ENCODE measurements at places on chromosomes 13 and 19.

GRCh38 chr13:65592731-65593130 is 1637.4 kb downstream of the PCDH9 start:
- DNase-seq, result no peak

GRCh38 chr13:83150616-83151307 is 731.5 kb downstream of the SLITRK1 start:
- DNase-seq, result no peak

GRCh38 chr13:106628936-106629659 is 61.2 kb upstream of the ARGLU1 start:
- no peak for DNase-seq

GRCh38 chr19:6773323-6773931 is 919 bp downstream of the VAV1 start:
- peak; percentile 44 for DNase-seq

- DNase-seq, result no peak
These were observed 37.9 kb downstream of the PCDH8 start for GRCh38 chr13:52810526-52810925.

GRCh38 chr19:49335071-49335783 is at the start of gene CD37:
TSS of gene CD37 (plus strand) at chr19:49335406. CDS start at chr19:49335541, 135 bp downstream.
- no peak for DNase-seq

DNA sequence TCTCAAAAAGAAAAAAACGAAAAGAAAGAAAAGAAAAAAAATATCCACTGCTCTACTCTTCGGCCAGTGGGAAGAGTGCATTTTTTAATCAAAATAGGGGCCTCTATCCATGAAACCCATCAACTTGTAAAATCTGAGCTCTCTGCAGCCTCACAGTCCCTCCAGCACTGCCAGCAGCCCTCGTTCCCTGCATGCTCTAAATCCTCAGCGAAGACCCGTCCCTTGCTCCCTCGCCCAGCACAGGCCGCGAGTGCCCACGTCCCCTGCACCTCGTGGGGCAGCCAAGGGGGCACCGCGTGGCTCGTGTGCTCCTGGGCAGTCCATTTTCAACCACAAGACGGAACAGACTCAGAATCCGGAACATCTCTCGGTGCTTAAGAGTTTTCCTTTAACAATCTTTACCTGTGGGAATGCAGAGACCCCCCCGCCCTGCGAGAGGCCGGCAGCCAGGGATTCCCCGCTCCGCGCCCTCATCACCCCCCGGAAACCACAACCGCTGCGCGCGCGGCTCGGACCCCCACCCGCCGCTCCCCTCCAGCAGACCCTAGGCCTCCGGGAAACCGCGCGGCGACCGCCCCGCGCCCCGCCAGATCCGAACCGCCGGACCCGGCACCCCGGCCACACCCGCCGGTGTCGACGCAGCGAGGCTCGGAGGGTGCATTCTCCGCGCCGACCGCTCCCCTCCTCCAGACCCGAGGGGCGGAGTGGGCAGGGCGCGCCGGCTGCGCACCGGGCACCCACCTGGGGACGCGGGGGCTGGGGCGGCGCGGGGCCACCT is 638 bp downstream of the ANKRD27 start:
- DNase-seq, result no peak

DNA sequence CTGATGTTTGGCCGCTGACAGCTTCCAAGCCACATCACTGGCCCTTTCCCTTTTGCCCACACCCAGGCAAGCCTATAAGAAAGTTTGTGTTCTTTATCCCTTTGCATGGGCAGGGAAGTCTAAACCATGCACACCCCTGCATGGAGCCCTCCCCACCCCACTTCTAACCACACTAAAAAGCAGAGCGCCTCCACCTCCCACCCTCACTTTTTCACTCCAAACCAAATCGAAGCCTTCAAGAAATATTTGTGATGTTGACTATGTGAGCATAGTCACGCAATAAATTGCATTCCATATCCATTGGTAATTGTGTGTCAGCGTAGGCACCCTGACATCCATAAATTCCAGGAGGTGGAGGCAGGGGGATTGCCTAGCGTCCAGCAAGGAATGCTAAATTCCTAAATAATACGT is 104.4 kb upstream of the LSM14A start:
- no peak for DNase-seq

DNA sequence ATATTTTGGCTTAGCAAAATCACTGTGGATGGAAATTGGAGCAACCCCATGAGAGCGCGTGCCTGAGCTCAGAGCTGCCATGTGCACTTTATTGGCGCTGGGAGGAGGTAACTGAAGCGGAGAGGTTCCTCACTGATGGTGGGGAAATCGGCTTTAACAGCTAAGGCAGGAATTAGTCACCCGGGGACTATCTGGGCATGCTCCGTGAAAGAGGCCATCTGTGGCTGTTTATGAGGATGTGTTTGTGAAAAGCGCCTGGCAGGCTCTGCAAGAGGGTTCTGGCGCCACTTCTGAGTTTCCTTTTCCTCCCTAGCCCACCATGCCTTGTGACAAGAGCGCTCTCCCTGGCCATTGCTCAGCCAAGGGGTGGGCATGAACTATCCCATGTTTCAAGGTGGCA is 815.6 kb downstream of the UQCRFS1 start:
- no peak for DNase-seq

DNA sequence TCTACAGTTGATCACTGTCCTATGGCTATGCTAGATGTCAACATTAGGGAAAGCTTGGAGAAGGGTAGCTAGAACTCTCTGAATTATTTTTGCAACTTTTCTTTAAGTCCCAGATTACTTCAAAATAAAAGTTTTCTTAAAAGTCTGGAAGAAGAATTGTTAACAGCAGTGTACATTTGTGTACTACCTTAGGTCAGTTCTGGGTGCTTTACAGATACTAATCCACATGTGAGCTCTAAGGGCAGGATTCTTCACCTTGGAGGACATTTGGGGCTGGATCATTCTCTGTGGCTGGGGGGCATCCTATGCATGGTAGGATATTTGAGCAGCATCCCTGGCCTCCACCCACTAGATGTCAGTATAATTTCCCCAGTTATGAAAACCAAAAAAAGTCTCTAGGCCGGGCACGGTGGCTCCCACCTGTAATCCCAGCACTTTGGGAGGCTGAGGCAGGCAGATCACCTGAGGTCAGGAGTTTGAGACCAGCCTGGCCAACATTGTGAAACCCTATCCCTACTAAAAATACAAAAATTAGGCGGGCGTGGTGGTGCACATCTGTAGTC is 2.8 kb downstream of the BRME1 start:
- DNase-seq, result no peak

- no peak for DNase-seq
These were observed 110.0 kb upstream of the FBXL3 start for GRCh38 chr13:77136902-77137420.

GRCh38 chr13:45595965-45596364 is 19.6 kb downstream of the ERICH6B start:
- DNase-seq, result no peak

GRCh38 chr13:112588490-112589297 is 741 bp upstream of the TUBGCP3 start:
- DNase-seq, result no peak

GRCh38 chr13:23506071-23506806 is 64.0 kb upstream of the TNFRSF19 start:
- no peak for DNase-seq

GRCh38 chr13:110377826-110378201 is 70.7 kb downstream of the COL4A2 start:
- no peak for DNase-seq

DNA sequence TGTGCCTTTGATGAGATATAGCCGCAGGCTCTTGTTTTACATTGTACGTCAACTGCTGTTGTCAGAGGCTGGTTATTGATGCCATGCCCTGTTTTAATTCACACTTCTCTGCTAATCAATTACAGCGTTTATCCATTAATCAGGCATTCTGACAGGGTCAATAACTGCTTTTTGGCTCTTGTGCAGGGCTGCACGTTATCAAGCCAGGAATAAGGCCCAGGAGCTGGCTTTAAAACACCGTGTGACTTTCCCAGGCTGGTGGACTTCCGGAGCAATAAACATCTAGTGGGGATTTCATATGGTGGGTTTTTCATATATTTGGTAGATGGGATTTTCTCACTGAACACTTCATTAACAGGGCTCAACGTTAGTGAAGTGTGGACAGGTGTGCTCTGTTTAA is 221.7 kb downstream of the TM9SF2 start:
- DNase-seq, result no peak

DNA sequence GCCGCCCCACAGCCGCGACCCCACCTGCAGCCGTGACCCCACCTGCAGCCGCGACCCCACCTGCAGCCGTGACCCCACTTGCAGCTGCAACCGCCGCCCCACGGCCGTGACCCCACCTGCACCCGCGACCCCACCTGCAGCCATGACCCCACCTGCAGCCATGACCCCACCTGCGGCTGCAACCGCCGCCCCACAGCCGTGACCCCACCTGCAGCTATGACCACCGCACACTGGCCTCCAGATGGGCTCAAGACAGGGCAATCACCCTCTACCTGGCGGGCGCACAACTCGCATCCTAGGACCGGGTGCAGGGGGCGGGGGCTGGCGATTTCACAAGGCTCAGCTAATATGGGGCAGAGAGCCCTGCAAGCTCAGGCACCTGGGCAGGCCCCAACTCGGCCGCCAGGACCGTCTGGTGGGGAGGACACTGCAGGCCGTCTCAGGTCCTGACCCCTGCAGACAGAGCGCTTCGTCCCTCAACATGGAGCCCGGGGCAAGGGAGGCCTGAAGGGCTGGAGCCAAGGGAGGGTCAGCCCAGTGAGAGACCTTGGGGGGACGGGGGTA is 15.1 kb downstream of the SBNO2 start:
- DNase-seq, result no peak

DNA sequence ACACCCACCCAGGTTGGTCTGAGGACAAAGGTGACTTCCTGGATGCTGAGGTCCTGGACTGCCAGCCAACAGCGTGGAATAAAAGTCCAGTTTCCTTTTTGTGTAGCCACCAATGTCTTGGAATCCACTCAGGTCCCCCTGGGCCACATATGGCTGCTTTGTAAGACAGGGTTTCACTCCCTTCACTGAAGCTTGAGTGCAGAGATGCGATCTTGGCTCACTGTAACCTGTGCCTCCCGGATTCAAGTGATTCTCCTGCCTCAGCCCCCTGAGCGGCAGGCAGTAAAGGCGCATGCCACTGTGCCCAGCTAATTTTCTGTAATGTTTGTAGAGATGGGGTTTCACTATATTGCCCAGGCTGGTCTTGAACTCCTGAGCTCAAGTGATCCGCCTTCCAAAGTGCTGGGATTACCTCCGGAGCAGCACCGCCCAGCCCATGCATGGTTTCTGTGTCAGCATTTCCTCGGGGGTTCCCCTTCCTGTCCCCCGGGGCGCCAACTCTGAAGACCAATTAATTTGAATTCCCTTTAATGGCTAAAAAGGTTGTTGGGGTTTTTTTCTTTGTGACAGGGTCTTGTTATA is 17.5 kb downstream of the KANK2 start:
- no peak for DNase-seq

DNA sequence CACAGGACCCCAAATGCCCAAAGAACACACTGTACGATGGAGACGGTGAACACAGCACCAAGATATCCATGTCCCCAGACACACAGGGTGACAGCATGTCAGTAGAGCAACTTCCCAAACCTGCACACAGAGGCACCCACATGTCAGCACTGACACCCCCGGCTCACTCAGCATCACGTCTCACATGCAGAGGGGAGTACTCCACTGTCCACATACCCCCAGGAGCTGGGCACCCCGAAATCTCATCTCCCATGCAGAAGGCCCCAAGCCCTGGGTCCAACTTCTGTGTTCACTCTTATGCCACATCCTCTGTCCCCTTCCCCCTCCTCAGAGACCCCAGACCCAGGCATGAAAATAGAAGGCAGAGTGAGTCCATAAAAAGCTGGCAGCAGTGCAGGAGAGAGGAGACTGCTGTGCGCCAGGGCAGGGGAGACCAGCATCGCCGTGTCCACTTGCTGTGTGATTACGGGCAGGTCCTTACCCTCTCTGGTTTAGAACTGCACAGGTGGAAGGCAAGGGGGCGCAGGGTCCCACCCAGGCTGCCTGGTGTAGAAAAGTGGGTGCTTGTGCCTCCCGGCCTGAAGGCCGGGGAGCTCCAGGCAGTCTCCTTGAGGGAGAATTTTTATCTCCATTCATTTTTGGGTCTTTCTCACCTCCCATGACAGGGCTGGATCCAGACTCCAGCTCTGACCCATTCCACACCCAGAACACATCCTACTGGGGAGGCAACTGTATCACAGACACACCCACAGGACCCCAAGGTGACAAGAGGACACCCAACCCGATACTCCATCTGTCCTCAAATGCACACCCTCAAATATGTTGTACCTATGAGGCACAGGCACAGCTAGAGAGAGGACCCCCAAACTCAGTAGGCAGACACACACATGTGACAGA is 17.0 kb downstream of the ERFL start:
- DNase-seq, result no peak

DNA sequence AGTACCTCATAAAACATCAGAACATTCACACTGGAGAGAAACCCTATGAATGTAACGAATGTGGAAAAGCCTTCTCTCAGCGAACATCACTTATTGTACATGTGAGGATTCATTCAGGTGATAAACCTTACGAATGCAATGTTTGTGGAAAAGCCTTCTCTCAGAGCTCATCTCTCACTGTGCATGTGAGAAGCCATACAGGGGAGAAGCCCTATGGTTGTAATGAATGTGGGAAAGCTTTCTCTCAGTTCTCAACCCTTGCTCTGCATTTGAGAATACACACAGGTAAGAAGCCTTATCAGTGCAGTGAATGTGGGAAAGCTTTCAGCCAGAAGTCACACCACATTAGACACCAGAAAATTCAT is 22.0 kb downstream of the ZNF146 start:
- DNase-seq, result no peak

DNA sequence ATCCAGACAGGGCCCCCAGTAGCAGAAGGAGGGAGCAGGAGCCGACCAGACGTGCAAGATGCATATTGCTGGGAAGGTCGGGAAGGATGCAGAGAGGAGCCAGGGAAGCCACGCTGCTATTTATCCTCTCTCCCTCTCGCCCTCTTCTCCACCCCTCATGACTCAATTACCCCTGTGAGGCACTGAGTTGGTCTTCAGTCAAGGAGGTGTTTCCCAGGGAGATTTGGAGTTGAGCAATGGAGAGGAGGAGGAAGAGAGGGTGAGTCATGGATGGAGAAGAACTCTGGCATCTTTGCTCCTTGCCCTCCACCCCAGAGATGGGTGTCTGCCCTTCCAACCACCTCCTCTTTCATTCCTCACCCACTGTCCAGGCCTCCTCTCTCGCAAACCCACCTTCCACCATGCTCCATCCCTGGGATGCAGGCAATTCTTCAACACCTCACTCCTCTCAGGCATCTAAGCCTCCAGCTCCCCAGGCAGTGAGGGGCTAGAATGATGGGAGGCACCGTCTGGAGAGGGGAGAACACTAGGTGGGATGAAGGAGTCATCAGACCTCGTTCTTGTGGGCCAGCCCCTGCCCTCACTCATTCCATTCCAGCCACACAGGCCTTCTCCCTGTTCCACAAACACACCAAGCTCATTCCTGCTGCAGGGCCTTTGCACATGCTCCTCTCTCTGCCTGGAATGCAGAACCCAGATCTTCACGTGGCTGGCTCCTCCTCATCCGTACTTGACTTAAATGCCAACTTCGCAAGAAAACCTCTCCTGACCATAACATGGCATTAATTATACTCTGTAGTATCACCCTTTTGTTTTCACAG is at the start of gene SBSN:
Gene SBSN, minus strand, starts transcription at position 94 of the 821 bp plus-strand sequence. Its CDS starts 30 bp downstream, at position 64.
- no peak for DNase-seq

GRCh38 chr13:44088411-44088810 is 208.7 kb downstream of the LACC1 start:
- no peak for DNase-seq
